ENCODE measurements at places on chromosomes 3 and 15. TPM values are rescaled to one million over a fixed set of nuclear protein-coding genes. Genes with fewer than 3 reads are reported as not detected.
A peak's percentile ranks its signal among the peaks of the same experiment; 100 is the strongest.

The OR5H1 gene
- not detected for total RNA-seq

GRCh38 chr15:76358453-76358852 is 21.9 kb downstream of the ISL2 start:
- no peaks in the 10 kb centered on the region for H3K4me1 ChIP-seq
- DNase-seq: no peak
- H3K36me3 ChIP-seq: peaks cover 3% of the 10 kb centered on the region
- no peak overlapping the region for H3K4me3 ChIP-seq
- no peak overlapping the region for H3K27ac ChIP-seq

- H3K27ac ChIP-seq: no peak overlapping the region
- peaks cover 2% of the 10 kb centered on the region for H3K36me3 ChIP-seq
- no peak for DNase-seq
- no peaks in the 10 kb centered on the region for H3K4me1 ChIP-seq
- H3K27me3 ChIP-seq: peaks cover 11% of the 10 kb centered on the region
- no peak overlapping the region for H3K4me3 ChIP-seq
Observed at GRCh38 chr3:157351981-157352380, 84.7 kb upstream of the PTX3 start.

- no peak overlapping the region for H3K27ac ChIP-seq
- no peak overlapping the region for H3K4me3 ChIP-seq
- H3K36me3 ChIP-seq: no peaks in the 10 kb centered on the region
- no peaks in the 10 kb centered on the region for H3K27me3 ChIP-seq
- DNase-seq: no peak
- H3K4me1 ChIP-seq: no peaks in the 10 kb centered on the region
Observed at GRCh38 chr3:157417247-157417646, 19.4 kb upstream of the PTX3 start.

DNA sequence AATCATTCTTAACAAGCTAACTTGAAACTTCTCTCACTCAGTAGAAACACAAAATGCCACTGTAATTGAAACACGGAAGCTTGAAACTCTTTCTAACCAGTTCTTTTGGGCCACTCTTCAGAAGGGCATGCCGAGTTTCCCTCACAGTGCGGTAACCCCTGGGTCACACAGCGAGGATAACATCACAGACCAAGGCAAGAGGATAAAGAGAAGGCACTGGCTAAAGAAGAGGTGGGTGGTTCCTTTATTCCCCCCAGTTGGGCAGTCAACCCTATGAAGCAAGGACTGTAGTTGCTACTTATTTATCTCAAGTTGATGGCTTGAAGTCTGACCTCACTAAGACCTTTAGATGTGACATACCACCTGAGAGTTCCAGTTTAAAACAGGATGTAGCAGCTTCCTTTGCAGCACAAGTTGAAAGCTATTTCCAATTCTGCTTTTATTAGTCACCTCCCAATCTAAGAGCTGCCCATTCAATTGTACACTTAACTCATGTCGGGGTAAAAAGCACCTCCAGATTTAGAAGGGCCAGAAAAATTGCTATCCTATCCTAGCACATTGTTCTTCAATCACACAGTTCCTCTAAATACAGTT is 272.4 kb downstream of the TIGIT start:
- H3K4me3 ChIP-seq: no peak overlapping the region
- H3K4me1 ChIP-seq: peaks cover 4% of the 10 kb centered on the region
- no peak for DNase-seq
- no peak overlapping the region for H3K27ac ChIP-seq
- H3K27me3 ChIP-seq: no peaks in the 10 kb centered on the region

The MORC1 gene
- 0.68 TPM for total RNA-seq

DNA sequence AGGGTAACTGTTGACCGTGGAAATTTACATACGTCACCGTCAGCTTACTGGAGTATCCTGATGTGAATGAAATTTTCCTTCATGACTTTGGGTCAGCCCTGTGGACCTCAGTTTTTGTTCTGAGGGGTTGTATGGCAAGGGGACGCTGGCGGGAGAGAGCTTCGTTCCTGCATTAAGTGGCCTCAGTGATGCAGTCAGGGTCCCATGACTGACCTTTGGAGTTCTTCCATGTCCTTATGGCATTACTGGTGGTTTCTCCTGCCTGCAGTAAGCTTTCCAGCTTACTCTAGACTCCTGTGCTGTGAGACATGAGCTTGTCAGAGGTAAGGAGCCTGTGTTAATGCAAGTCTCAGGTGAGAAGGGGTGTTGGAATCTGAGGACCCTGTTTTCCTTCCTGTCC is 1.8 kb downstream of the CD276 start:
- peaks cover 64% of the 10 kb centered on the region for H3K27me3 ChIP-seq
- no peak for DNase-seq
- no peak overlapping the region for H3K27ac ChIP-seq
- no peaks in the 10 kb centered on the region for H3K36me3 ChIP-seq
- H3K4me3 ChIP-seq: peak overlapping the region; percentile 21

DNA sequence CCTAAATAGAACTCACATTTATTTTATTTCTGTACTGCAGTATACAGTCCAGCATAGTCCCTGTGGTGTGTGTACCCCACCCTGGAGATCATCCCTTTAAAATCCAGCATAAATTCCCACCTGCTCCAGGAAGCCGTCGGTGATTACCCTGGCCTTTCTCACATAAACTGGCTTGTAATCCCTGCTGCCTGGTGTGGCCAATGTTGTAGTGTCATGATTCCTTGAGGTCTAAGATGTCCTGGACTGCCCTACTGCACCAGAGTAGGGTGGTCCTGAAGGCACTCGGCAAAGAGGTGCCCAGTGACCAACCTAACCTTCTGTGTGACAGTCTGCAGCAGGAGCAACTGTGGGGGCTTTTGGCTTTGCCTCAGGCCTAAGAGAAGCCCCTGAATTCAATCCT is 58.9 kb downstream of the ITGA11 start:
- H3K4me3 ChIP-seq: no peak overlapping the region
- DNase-seq: no peak
- no peaks in the 10 kb centered on the region for H3K36me3 ChIP-seq

The SLC12A1 gene
- total RNA-seq: not detected

DNA sequence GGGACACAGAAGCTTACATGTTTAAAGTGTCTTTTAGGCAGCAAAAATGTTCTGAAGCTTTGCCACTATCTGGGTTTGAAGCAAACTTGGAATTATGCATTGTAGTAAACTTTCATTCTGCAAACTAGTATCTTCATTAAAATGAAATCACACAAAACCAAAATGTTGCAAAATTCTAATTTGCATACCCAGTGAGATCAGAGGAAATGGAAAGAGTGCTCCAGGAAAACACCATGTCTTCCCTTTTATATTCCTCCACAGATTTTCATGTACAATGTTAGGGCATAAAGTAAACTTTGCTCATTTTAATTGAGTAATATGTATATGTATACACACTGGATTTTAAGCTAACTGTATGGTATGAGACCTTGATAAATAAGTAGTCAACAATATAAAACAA is 23.9 kb downstream of the ANO10 start:
- no peak overlapping the region for H3K4me3 ChIP-seq
- H3K27me3 ChIP-seq: no peaks in the 10 kb centered on the region
- H3K4me1 ChIP-seq: no peaks in the 10 kb centered on the region
- DNase-seq: no peak

The DAPK2 gene
- 1.6 TPM for total RNA-seq

The ARID3B gene
- 37.4 TPM for total RNA-seq
